ENCODE measurements at places on chromosomes 1 and 21.

DNA sequence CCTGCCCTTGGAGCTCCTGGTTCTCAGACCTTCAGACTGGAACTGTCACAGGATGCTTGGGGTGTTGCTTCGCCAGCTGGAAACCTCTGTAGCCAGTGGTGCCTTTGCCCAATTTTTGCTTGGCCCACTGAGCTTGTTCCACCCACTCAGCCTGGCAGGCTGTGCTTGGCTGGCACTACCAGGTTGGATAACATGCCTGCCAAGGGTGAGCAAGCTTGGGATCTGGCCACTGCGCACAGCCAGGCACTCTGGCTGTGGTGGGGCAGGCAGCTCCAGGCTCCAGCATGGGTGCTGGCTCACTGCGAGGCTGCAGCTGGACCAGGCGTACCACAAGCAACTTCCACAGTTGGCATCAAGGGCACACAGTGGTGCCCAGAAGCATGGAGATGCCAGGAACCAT lies 967.8 kb upstream of the NCAM2 start:
- DNase-seq = no peak

GRCh38 chr1:88800382-88801051 lies 90.8 kb downstream of the GTF2B start:
- peak; percentile 27 for DNase-seq

GRCh38 chr1:84896279-84896678 lies 3.3 kb upstream of the LPAR3 start:
- no peak for DNase-seq

DNA sequence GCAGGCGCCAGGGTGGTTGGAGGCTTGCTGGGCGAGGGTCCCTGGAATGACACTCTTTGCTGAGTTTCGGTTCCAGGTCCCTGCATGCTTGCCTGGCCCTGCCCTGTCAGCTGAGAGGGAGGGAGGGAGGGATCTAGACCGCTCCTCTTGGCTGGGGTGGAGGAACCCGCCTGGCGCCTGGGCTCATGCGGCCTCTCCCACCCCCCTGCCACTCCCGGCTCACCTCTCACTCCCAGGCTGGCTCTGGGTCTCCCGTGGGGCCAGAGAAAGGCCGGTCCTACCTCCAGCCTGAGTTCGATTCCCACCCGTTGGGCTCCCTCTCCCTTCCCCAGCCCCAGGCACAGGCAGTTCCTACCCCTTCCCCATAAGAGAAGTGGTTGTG lies 19.0 kb upstream of the IFNLR1 start:
- no peak for DNase-seq

DNA sequence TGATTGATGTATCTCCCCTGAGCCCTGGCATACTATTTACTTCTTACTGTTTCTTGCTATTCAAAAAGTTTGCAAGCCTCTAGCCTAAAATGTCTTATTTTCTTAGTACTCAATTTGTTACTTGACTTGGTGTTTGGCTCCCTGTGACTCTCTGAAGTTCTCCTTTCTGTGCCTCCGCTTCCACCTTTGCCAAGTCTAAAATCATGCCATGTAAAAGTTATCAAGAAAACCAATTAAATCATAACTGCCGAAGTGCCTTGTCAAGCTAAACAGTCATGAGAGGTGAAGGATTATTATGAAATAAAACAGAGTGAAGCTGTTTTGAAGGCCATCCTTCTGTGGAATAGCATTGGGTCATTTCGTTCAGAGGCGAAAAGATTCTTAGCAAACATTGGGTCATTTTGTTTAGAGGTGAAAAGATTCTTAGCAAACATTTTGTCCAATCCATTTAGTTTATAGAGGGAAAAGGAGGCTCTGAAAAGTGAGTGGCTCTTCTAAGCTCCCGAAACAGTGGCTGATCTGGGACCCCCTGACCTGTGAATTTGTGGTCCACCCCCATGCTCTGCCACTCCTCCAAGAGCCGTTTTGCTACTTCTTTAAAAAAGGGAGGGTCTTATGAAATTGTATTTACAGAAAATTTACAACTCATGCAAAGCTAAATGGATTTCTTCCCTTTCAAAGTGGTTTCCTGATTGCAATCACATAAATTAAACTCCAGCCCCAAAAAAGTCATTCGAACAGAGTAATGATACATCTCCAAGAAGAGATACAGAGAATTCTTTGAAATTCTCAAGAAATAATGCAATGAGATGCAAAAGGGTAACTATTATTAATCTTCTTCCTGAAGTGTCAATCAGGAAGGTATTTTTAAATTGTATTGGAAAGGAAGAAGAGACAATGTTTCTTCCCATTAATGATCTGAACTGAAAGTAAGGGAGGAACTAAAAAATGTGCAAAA lies 141.4 kb downstream of the RUNX1 start:
- no peak for DNase-seq

- no peak for DNase-seq
These were observed 105.3 kb upstream of the CLDN14 start for GRCh38 chr21:36584980-36585940.

GRCh38 chr1:18606443-18607288 lies 24.0 kb upstream of the PAX7 start:
- DNase-seq = no peak

GRCh38 chr1:168019407-168019806 lies 82.5 kb upstream of the MPC2 start:
- no peak for DNase-seq

DNA sequence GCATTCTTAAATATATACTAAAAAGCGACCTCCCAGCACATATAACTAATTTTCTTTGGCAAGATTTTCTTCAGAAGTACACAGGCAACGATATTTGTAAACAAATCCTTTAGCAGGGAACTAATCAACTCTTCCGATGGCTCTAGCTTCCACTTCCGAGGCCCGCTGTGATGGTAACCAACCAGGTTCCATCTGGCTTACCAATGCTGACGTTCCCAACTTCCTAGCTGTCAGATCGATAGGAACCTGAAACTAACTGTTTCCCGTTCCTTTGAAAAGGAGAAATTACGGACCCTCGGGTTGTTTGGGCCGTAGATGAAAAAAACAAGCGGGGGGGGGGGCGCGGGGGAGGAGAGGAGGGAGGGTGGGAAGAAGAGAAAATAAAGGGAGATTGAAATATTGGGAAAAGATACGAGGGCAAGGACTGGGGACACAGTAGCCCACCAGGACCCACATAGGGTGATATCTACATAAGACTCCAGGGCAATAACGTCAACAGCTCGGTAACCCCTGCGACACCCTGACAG lies 513 bp downstream of the GTF2B start:
- peak; percentile 42 for DNase-seq

DNA sequence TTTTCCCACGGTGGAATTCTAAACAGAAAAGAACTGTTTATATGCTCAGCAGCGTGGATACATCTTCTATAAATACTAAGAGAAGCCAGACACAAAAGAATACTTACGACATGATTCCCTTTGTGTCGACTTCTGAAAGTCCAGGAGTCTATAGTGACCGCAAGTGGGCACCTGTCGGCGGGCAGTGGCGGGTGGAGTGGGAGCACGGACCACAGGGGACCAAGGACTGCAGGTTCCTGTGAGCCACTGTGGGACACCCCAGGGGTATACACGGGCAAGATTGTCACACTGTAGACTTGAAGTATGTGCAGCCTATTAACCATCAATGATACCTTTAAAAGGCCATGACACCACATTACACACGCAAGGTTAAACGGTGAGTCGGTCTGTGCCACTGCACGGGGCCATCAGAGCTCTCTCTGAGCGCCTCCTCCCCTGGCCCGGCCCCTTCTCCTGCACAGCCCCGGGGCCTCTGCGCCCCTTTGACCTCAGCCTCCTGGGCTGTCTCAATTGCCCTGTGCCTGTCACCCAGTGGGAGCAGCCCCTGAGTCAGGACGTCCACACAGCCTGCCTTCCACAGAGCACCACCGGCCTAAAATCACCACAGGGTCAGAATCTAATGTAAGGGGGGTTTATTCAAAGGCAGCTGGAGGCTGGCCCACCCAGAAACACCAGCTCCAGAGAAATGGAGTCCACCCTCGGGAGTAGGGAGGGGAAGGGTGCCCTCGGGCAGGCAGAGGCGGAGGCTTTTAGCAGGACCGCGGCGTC lies 90.0 kb upstream of the COL6A1 start:
- DNase-seq = no peak

GRCh38 chr1:110494036-110494435 lies 24.9 kb downstream of the KCNA10 start:
- DNase-seq = no peak

DNA sequence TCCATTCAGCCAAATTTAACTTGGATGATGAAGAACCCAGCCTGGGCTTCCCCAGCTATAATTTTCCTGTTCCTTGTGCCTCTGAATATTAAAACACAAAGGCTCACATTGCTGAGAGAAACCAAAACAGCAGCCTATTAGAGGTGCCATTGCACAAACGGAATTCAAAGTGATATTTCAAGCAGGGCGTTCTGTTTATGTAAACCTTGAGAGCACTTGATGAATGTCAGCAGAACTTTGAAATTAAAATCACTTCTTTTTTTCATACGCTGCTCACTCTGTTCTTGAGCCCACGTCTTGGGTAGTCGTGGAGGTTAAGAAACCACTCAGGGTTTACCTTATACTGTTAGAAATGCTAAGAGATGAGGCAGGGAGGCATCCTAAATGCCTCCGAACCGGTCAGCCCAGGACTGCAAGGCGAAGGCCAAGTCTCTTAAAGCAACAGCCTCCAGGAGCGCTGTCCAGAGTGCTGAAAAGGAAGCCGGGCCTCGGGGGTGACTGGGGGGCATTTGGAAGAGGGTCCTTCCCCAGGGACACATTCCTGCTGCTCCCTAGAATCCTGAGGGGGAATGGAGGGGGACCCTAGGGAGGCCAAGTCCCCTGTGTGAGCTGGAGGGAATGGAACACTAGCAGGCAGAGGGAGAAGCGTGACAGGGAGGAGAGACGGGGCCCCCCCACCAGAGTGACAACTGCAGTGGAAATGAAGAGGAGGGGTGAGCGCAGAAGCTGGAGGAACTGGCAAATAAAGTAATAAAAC lies 154.8 kb upstream of the VAMP3 start:
- peak; percentile 32 for DNase-seq

GRCh38 chr1:40848530-40849189 lies 13.5 kb downstream of the CITED4 start:
- DNase-seq = peak; percentile 73

- DNase-seq = peak; percentile 41
These were observed 721 bp downstream of the C1orf54 start for GRCh38 chr1:150273311-150273710.

- DNase-seq = no peak
These were observed 105.5 kb downstream of the KIF26B start for GRCh38 chr1:245260110-245260882.

GRCh38 chr1:214912127-214912526 lies 170.4 kb upstream of the KCNK2 start:
- no peak for DNase-seq

GRCh38 chr1:212667223-212668139 lies 32.2 kb downstream of the BATF3 start:
- peak; percentile 94 for DNase-seq

- no peak for DNase-seq
These were observed 55.8 kb upstream of the SSBP3 start for GRCh38 chr1:54461731-54462596.

DNA sequence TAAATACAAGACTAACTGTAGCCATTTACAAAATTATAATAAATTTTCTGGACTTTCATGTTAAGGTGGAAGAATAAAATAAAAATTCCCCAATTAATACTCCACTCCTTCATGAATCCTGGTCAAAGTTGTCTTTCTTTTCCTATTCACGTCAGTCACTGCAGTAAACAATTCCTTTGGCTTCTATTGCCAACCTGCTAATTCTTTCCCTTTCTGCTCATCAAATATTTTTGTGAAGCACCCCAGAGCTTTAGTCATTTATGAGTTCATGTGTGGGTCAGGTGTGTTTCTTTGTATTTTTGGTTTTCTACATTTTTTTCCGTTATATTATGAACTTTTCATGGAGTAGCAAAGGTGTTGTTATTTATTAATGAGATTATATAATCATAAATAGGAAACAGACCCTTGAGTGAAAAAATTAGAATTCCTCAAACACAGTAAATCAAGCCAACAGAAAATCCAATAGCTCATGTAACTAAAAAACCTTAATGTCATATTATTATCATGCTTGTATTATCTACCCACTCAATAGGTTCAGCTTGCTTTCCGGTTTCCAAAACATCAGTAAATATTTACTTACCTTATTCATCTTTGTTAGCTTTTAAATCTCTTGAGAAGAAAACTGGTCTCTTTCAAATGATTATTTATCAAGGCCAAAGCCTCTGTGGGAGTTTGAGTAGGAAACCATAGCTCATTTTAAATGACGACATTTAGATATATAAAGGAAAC lies 29.6 kb upstream of the PLA2G4A start:
- DNase-seq = no peak

GRCh38 chr21:33642896-33643657 lies 776 bp downstream of the ITSN1 start:
- peak; percentile 53 for DNase-seq

GRCh38 chr1:26913754-26914619 lies at the start of gene NR0B2:
TSS of gene NR0B2 (minus strand) at chr1:26913975. CDS start at chr1:26913940, 35 bp downstream.
- no peak for DNase-seq

GRCh38 chr1:152912900-152913299 lies 4.6 kb downstream of the IVL start:
- DNase-seq = no peak

DNA sequence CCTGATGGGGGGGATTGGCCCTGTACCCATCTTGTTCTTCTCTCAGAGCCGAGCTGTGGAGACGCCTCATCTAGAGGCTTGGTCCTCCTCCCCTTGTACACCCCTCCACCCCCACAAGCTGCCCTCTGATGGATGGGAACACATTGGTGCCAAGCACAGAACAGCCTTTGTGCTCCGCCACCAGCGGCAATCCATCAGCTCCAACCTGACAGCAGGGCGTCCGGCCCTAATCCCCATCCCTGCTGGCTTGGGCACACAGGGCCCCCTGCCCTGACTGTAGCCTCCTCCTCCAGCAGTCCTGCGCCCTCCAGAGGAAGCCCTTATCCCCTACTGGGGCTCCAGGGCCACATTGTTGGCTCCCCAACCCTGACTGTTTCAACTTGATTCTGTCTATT lies 3.8 kb upstream of the MYOG start:
- no peak for DNase-seq

DNA sequence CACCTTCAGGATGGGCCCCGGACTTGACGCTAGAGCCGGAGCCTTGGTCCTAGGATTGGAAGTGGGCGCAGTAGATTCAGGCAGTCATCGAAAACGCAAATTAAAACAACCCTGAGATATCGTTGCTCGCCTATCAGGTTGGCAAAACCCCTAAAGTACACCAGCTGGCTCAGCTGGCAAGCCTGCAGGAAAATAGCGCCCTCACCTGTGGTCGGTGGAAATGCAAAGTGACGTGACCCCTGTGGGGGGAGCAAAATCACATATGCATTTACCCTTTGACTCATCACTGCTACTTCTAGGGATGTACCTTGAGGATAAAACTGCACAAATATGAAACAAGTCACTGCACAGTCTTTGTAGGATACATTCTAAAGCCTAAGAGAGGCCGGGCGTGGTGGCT lies 170.3 kb upstream of the TMEM51 start:
- DNase-seq = no peak

DNA sequence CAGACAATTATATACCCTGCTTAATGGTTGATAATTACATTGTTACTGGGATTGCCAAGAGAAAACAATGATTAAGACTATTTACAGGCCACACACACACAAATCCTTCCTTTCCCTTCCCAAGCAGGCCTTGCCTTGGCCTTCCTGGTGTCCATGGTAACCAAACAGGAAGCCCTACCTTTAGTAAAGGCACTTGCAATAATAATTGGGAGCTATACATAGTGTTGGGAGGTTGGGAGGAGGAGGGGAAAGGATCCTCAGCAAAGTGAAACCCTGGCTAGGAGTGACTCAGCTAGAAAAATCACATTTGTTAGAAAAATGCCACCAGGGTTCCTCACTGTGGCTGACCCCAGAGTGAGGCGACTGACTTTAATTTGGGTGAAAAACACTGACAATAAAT lies 122.3 kb upstream of the ADAR start:
- peak; percentile 53 for DNase-seq
